ENCODE measurements at places on chromosomes 11 and 22.

GRCh38 chr22:23591201-23591791 is 11.2 kb upstream of the IGLL1 start:
- peak; percentile 76 for DNase-seq

DNA sequence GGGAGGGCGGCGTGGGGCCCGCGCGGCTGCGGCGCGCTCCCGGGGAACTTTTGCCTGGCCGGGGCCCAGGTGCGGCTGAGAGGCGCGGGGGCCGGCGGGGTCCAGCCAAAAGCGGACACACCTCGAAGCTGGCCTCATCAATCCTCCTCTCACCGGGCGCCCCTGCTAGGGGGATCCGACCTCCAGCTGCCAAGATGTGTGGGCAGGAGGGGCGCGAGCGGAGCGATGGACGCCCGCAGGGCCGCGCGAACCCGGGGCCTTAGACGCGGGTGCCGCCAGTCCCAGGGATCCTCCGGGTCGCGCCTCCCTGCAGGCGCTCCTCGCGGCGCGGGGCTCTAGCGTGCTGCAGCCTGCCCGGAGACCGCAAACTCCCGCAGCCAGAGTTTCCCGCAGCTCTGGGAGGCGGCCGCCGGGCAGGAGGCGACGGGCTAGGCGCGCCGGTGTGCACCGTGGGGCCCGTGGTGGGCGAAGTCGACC is 785 bp downstream of the IGSF9B start:
- peak; percentile 20 for DNase-seq

GRCh38 chr22:39808081-39808480 is 85.5 kb downstream of the ENTHD1 start:
- DNase-seq: peak; percentile 40

DNA sequence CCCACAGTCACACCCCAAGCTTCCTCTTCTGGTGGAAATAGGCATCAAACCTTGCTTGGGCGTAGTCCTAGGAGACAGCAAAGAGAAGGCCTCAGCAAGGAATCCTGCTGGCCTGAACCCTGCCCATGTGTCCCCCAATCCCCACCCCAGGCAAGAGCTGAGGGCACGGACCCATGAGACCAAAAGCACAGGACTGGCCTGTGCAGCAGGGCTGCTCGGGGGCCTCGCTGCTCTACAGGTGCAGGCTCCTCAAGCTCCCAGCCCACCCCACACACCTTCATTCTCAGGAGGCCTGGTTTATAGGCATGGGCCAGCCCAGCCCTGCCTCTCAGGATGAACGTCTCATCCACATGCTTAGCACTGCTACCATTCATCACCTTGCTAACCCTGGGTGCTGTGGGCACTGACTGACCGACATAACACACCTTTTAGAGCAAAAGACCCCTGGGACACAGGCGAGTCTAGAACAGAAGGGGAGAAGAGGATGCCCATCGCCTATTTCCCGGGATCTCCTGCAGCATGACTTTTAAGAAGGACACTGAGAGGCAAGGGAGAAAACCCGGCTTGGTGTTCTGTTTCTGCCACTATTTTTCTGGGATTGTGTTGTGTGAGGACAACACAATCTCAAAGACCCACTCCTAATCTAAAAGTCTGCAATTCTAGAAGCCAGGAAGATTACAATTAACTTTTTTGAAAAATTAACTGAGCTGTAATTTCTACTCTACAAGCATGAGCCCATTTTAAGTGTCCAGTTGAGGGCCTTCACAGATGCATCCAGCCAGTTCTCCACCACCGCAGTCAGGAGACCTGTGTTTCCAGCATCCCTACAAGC is 15.4 kb downstream of the TCIRG1 start:
- no peak for DNase-seq

DNA sequence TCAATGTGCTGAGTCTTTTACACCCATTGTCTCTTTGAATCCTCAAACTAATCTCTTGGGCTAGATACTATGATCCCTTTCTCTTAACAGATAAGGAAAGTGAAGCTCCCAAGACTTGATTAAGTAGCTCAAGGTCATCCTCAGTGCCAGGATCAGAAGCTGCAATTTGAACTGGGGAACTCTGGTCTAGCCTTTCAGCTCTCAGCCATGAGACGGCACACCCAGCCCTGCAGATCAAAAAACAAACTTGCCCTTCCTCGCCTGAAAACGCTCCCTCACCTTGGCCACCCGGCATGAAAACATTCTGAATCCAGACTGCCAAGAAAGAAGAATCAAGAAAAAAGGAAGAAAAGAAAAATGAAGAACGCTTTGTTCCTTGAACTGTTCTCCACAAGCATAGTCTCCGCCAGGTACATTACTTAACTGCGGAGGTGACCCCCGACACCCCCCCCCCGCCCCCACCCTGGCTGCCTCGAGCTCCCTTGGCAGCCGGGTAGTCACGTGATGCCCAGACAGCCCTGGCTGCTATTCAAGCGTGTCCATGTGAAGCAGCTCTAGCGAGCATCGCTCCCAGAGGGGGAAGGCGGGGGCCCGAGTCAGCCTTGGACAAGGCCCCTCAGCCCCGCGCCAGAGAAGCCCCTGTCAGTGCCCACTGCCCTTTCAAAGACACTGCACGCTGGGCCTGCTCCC is 451.2 kb downstream of the MIAT start:
- DNase-seq: no peak

DNA sequence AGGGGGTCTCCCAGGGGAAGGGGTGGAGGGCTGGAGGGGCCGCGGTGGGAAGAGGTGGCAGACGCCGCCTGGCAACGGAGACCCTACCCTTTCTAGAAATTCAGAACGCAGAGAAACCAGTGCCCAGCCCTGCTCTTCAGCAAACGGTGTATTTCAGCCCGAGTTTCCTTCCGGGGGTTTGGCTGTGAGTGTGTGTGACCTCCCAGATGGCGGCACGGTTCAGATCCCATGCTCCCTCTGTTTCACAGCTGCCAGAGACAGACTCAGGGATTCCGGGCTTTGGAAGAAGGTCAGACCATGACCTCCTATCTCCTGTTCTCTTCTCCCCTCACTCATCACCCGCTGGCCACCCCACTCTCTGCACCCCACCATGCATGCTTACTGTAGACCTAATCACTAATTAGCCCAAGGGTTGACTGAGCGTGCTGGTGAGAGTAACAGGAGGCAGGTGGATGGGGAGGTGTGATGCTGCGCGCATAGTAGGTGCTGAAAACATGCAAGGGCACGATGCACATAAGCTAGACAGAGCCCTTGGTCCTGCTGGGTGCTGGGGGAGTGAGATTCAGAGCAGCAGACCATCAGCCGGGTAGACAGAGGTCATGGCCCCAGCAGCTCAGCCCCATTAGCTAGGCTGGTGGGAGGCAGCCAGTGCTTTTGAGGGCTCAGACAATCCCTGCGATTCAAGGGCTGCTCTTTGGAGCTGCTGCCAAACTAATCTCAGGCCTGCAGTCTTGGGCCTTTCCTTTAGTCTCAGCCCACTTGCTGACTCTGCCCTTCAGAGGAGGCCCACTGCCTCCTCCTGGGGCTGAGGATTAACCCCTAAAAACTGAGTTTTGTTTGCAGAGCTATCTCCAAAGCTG is 256.5 kb upstream of the CADM1 start:
- no peak for DNase-seq

DNA sequence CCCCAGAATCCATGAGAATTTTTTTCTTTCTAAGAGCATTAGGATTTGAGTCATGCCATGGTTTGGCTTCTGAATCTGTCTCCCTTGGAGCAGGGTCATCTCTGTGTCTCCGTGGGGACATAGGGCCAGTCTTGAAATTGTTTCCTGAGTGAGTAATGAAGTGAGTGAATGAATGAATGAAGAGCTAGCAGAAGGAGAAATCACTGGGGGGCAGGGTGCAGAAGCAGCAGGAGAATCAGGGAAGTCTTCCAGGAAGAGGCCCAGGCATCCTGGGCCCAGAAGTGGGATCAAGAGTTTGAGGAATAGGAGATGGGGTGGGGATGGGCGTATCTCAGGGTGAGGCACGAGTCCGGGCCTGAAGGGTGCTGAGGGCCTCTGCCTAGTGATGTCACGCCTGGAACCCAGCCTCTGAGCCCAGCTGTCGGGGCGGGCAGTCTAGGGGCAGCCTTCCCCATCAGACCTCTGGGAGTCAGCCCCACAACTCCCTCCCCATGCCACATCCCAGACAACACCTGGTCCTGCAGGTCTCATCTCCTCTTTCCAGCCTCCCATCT is 12.5 kb upstream of the MGAT3 start:
- no peak for DNase-seq
